ENCODE measurements at places on chromosomes 4 and X.

DNA sequence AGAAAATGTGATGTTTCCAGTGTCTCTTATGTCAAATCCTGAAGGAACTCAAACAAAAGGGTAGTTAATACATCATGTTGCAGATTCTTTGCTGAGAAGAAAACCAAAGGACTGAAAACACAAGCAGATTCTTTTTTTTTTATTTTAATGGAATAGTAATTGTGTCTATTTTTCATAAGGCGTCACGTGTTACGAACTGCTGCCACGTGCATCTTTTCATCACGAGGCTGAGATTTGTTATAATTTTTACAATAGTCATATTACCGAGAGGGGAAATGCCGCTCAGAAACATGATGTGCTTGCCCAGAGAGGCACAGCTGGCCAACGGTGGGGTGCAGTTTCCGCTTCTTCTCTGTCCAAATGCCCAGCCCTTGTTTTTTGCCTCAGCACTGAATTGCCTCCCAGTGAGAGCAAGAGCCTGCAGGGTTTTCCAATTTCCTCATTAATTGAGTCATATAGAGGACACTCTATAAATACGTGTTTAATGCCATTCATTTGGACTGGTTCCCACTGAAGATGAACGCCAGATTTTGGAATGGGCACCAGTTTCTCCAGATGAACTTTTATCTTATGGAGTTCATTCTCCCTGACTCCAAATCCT, 225.3 kb downstream of the STK32B start:
- DNase-seq, result no peak

GRCh38 chrX:34638116-34638515, 19.0 kb downstream of the TMEM47 start:
- DNase-seq, result no peak

GRCh38 chrX:119495734-119496726, 27.8 kb downstream of the SLC25A5 start:
- DNase-seq, result no peak

- no peak for DNase-seq
Observed at GRCh38 chrX:97267396-97268181, 383.9 kb downstream of the RPA4 start.

DNA sequence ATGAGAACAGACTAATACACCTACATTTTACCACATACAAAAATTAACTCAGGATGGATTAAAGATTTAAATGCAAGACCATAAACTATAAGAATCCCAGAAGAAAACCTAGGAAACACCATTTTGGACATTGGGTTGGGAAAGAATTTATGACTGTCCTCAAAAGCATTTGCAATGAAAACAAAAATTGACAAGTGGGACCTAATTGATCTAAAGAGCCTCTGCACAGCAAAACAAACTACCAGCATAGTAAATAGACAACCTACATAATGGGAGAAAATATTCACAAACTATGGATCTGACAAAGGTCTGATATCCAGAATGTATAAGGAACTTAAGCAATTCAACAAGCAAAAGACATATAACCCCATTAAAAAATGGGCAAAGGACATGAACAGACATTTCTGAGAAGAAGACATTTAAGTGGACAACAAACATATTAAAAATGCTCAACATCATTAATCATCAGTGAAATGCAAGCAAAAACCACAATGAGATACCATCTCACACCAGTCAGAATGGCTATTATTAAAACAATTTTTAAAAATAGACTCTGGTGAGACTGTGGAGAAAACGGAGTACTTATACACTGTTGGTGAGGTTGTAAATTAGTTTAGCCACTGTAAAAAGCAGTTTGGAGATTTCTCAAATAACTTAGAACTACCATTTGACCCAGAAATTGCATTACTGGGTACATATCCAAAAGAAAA, 221.7 kb upstream of the DIPK2B start:
- DNase-seq, result no peak

DNA sequence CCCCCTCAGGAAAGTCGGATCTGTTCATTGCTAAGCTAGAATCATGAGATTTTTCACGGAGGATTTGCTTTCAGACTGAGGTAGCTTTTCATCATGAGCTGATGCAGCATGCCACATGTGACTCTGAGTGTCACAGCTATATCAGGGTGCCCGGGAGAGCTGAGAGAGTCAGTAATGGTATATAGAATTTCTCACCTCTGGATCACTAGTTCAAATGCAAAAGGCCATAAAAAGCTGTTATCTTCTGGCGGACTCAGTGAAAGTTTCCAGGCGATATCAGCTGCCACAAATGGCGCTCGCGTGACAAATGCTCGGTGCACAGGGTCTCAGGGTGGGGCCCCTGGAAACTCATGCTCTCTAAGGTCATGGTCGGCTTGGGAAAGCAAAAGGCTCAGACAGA, 150.1 kb downstream of the DHX15 start:
- DNase-seq, result no peak

- no peak for DNase-seq
Observed at GRCh38 chrX:18971506-18971905, 12.4 kb downstream of the PHKA2 start.

GRCh38 chr4:102819588-102820365, 7.6 kb downstream of the UBE2D3 start:
- no peak for DNase-seq
